Activated CD4-positive, alpha-beta memory T cell treated with anti-CD3 and anti-CD28 coated beads, Interleukin-2, amount 10 ng/mL, durations not matched to agents 7 days and 5 days (primary cell): ENCODE measurements at places on chromosomes 7 and 10.

DNA sequence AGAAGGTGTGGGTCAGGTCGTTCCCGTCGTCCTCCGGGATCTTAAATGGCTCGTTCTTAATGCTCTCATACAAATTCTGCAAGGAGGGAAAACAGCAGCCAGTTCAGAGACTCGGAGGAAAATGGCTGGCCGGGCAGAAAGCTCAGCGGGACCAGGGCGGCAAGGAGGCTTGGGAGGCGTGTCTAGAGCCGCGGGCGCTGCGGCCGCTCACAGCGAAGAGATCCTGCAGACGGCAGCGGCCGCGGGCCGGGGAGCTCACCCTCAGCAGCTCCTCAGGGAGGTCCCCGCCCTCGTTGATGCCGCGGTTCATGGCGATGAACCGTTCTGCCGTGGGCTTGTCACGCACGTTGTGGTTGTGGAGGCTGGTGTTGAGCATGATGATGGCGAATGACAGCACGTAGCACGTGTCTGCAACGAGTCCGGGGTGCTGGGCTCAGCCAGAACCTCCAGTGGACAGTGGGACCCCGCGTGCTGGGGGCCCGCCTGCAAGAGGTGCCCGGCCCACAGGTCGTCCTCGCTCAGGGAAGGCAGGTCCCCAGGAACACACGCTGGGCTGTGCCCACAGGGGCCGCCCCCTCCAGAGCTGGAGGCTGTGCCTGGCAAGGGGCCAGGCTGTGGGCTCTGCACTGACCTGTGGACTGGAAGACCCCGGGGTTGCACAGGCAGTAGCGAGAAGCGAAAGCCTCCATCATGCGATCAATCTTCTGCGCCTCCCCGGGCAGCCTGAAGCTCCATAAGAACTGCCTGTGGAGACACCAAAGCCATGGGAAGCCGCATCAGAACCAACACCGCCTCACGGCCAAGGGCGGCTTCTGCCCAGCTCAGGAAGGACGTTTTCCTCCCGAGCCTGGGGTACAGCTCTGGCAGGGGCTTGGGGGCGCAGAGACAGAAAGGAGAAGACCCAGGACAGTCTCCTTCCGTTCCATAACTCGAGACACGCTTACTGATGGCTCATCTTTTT lies 101.6 kb downstream of the CYTH3 start:
- DNase-seq, result no peak
- H3K4me3 ChIP-seq, result no peak overlapping the region
- H3K27me3 ChIP-seq, result no peaks in the 10 kb centered on the region

DNA sequence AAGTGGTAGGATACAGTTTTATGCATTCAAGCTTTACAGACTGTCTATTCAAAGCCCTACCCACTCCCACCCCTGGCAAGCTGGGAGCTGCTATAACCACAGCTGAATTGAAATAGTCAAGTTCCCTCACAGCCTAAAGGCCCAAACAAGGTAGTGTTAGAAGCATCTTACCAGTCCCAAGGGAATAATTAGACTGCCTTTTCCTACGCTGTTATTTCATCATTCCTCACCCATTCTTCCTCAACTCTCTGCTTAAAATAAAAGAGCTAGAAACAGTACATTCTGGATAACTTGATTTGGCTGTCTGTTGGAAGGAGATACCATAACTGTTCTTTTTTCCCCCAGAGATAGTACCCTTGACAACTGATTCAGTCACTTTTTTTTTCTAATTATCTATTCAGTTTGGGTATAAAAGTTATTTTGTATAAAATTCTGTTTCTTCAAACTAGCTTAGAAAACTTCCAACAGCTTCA lies 54.0 kb downstream of the RAPGEF5 start:
- peaks cover 18% of the 10 kb centered on the region for H3K27me3 ChIP-seq
- H3K36me3 ChIP-seq, result no peaks in the 10 kb centered on the region
- DNase-seq, result no peak

DNA sequence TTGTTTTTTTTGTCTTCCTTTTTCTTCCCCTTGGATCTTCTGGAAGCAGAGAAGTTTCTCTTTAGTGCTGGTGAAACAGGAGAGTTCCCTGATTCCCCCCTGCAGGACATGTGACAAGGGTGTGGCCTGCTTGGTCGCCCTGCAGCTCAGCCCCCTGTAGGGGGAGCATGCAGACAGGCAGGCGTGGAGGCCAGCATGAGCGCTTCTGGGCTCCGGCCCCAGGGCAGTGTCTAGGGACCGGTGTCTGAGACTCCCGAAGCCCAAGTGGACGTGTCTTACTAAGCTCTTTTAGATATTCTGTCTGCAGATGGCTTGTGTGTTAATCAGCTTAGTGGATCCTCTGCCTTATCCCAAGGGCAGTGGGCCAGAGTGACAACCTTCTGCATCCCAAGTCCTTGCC lies 26.1 kb downstream of the PRSS58 start:
- H3K36me3 ChIP-seq, result no peaks in the 10 kb centered on the region
- H3K4me3 ChIP-seq, result no peak overlapping the region
- DNase-seq, result no peak
- H3K27me3 ChIP-seq, result peaks cover 15% of the 10 kb centered on the region
- no peaks in the 10 kb centered on the region for H3K4me1 ChIP-seq
- H3K27ac ChIP-seq, result no peak overlapping the region

DNA sequence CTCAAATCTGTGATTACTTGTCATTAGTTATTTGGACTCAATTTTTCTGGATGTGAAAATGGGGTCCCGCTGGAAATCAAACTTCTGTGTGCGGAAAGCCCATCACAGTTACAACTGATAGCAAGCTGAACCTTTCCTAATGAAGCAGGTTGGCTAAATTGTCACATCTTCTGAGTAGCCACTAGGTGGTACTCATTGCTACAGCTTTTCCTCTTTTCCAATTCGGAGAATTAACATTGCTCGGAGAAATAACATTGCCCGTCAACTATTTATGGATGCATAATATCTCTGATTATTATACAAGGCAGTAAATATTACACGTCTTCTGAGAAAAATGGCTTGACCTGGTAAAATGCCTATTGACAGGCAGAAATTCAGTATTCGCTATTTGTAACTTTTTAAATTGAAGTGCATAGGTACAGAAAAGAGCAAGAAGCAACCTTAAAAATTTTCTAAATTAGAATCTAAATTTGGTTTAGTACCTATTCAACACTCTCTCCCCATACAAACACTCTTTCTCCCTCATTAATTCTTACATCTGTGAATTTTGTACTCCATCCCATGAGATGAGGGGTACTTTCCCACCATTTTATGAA lies 17.3 kb upstream of the BLOC1S2 start:
- no peak overlapping the region for H3K27ac ChIP-seq
- no peak for DNase-seq
- no peaks in the 10 kb centered on the region for H3K36me3 ChIP-seq
- peaks cover 52% of the 10 kb centered on the region for H3K27me3 ChIP-seq

DNA sequence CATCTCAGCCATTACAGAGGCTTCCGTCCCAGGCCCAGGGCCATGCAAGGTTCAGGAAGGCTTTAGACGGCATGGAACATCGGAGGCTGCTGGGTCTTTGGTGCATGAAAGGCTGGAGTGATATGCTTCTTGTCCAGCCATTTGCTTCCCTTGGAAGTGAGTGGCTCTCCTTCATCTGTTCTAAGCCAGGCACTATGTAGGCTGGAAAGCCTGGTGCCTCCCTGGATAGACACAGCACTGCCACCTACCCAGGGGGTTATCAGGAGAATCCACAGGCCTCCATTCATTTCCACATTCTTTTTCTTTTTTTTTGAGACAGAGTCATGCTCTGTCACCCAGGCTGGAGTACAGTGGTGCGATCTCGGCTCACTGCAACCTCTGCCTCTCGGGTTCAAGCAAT lies 31.6 kb upstream of the USP6NL start:
- no peak for DNase-seq
- H3K4me1 ChIP-seq, result no peaks in the 10 kb centered on the region

GRCh38 chr10:70508912-70509756 lies 30.6 kb downstream of the PALD1 start:
- no peaks in the 10 kb centered on the region for H3K4me1 ChIP-seq
- no peaks in the 10 kb centered on the region for H3K36me3 ChIP-seq
- H3K4me3 ChIP-seq, result no peak overlapping the region
- no peak for DNase-seq
- H3K27ac ChIP-seq, result no peak overlapping the region

- peaks cover 6% of the 10 kb centered on the region for H3K4me1 ChIP-seq
- H3K4me3 ChIP-seq, result no peak overlapping the region
- no peak overlapping the region for H3K27ac ChIP-seq
- H3K27me3 ChIP-seq, result peaks cover 3% of the 10 kb centered on the region
These were observed 134.8 kb upstream of the SHH start for GRCh38 chr7:155947051-155947450.

DNA sequence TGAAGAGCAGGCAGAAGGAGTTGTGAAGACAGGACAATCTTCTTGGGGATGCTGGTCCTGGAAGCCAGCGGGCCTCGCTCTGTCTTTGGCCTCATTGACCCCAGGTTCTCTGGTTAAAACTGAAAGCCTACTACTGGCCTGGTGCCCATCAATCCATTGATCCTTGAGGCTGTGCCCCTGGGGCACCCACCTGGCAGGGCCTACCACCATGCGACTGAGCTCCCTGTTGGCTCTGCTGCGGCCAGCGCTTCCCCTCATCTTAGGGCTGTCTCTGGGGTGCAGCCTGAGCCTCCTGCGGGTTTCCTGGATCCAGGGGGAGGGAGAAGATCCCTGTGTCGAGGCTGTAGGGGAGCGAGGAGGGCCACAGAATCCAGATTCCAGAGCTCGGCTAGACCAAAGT lies 1.5 kb downstream of the CHPF2 start:
- H3K36me3 ChIP-seq, result peaks cover 28% of the 10 kb centered on the region
- peak overlapping the region; percentile 99 for H3K4me3 ChIP-seq
- H3K27me3 ChIP-seq, result no peaks in the 10 kb centered on the region
- H3K4me1 ChIP-seq, result peaks cover 38% of the 10 kb centered on the region

- H3K27me3 ChIP-seq, result peaks cover 18% of the 10 kb centered on the region
- H3K4me1 ChIP-seq, result no peaks in the 10 kb centered on the region
- H3K36me3 ChIP-seq, result no peaks in the 10 kb centered on the region
- no peak for DNase-seq
These were observed 8.0 kb downstream of the SYCE1 start for GRCh38 chr10:133557381-133557780.
